B cell (primary cell): ENCODE measurements at places on chromosomes 12 and 14. TPM values are rescaled to one million over a fixed set of nuclear protein-coding genes. Genes with fewer than 3 reads are reported as not detected.

The MYF6 gene
- polyA plus RNA-seq, result not detected in 2 replicates

DNA sequence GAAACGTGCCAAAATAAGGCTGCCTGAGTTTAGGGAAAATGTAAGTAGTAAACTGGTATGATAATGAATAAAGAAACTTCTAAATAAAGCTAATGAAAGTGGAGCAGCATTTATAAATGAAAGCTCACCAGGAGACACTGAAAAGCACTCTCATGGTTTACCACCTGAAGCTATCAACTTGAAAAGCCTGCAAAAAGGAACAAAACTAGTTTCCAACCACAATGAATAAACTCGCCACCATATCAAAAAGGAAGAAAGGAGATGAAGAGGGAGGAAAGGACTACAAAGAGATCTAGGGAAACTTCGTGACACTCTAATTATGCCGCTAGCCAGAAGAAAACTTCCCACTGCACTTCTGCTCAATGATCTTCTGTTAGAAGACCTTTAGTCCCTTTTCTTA lies 66.7 kb downstream of the MED13L start:
- no peak for DNase-seq

The SLC7A7 gene
- polyA plus RNA-seq, result 18.7 and 33.4 TPM in 2 replicates

The SMCO2 gene
- polyA plus RNA-seq, result 0.15 TPM in 1 of 2 replicates, not detected in the other

- no peak for DNase-seq
Observed at GRCh38 chr12:65756956-65757511, 67.2 kb upstream of the HMGA2 start.

- no peak for DNase-seq
Observed at GRCh38 chr12:105418821-105419291, 88.4 kb downstream of the C12orf75 start.

DNA sequence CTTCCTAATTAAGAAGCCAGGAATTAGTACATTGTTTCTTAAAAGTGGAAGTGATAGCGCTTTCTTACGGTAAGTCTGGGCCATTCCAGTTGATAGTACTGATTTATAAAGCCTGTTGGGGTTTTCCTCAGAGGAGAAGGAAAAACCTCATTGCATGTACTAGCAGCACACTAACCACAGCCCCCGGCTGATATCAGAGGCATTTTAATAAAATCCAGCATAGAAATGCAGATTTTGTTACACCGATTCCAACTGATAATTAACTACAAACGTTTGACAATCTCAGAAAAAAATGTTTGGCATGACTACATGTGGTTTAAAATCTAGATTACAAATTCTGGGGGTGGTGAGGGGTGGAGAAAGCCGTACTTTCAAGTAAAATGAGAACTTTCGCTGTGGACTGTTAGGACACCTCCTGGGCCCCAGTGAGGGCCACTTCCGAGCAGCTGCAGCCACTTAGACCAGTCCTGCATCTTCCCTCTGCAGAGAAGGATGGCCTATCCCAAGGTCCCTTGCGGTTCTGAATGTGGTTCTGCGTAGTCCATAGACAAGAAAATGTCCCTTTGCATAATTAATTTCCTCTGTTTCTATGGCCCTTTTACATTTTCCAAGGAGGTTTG lies 374.4 kb downstream of the NUAK1 start:
- DNase-seq, result no peak

DNA sequence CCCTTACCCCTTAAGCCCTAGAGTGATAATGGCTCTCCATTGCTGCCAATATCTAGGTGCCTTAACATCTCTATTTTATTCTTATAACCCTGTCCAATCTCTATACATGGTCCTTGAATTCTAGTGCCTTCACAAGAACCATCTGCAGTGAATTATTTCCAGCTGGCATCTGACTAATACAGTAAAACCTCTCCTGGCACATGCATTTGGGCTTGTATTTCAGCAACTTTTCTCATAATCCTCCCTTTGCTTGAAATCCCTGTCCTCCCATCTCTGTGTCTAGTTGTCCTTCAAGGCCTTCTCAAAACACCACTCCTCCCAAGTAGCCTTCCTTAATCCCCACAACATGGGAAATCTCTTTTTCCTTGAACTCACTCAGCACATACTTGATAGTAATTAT lies 14.2 kb upstream of the HMGA2 start:
- DNase-seq, result no peak

- no peak for DNase-seq
Observed at GRCh38 chr14:42911642-42912041, 1305.0 kb downstream of the LRFN5 start.

- DNase-seq, result no peak
Observed at GRCh38 chr12:53844994-53845844, 93.4 kb upstream of the HOXC13 start.
